Activated CD4-positive, alpha-beta memory T cell treated with anti-CD3 and anti-CD28 coated beads for 36 hours (primary cell): ENCODE measurements at places on chromosomes 16 and 17. TPM values are rescaled to one million over a fixed set of nuclear protein-coding genes. Genes with fewer than 3 reads are reported as not detected.

GRCh38 chr17:42531455-42532354 lies 4.3 kb upstream of the NAGLU start:
- peaks cover 32% of the 10 kb centered on the region for H3K4me1 ChIP-seq
- peak; percentile 68 for DNase-seq
- no peak overlapping the region for H3K27ac ChIP-seq
- peaks cover 4% of the 10 kb centered on the region for H3K27me3 ChIP-seq
- H3K36me3 ChIP-seq = no peaks in the 10 kb centered on the region

The C16orf74 gene
- total RNA-seq = not detected

The SCGB1C2 gene
- total RNA-seq = not detected

The CLEC3A gene
- not detected for total RNA-seq

The MMP28 gene
- not detected for total RNA-seq

The CTNS gene
- 17.7 TPM for total RNA-seq

The ASGR2 gene
- not detected for total RNA-seq

The GPR139 gene
- total RNA-seq = not detected

The ABCC3 gene
- not detected for total RNA-seq
